Activated CD4-positive, alpha-beta T cell treated with anti-CD3 and anti-CD28 coated beads, Interleukin-2, amount 10 ng/mL, durations not matched to agents 7 days and 5 days (primary cell): ENCODE measurements at places on chromosomes 1 and 21. TPM values are rescaled to one million over a fixed set of nuclear protein-coding genes. Genes with fewer than 3 reads are reported as not detected.

Gene TMEM51
- not detected for total RNA-seq

Gene PFKFB2
- 2.5 TPM for total RNA-seq

Gene PBXIP1
- total RNA-seq = 74.6 TPM

Gene SYTL1
- 83.5 TPM for total RNA-seq

Gene HES3
- not detected for total RNA-seq

Gene CR1
- 0.25 TPM for total RNA-seq

Gene AMY2B
- 10.6 TPM for total RNA-seq

Gene CDC42SE1
- 360 TPM for total RNA-seq

Gene WDR64
- 0.22 TPM for total RNA-seq

Gene KIAA1614
- 0.33 TPM for total RNA-seq

Gene RORC
- 7.3 TPM for total RNA-seq

Gene SH2D2A
- total RNA-seq = 63.5 TPM

Gene CYP4A22
- not detected for total RNA-seq

Gene TTC22
- 9.9 TPM for total RNA-seq

Gene CRABP2
- 0.77 TPM for total RNA-seq

Gene NBPF4
- total RNA-seq = not detected

Gene LCE3E
- total RNA-seq = not detected

Gene CENPF
- 203 TPM for total RNA-seq
